ENCODE measurements at places on chromosomes 7 and 10.
A peak's percentile ranks its signal among the peaks of the same experiment; 100 is the strongest.

DNA sequence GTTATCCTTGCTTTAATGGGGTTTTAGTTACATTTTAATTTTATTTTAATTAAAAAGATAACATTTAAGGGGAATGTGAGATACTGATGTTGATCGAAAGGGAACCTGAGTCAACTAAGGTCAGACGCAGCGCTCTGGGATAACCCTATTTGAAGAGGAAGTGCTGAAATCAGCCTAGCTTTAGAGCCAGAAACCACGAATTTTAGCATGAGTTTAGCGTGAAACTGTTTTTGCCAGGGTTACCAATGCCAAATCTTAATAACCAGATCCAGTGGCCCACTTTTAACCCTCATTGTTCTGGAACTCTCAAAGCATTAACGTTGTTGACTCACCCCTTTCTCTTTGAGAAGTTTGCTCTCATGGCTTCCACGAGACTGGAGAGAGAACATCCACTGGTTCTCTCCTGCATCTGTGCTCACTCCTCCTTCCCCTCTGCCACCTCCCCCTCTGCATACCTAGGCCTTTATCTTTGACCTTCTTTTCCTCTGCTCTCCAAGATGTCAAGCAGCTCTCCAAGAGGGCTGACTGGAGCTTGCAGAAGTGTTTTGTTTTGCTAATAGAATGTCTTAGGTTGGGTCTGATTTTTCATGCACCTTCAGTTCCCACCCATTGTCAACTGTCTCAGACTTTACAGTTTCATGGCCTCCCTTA lies 198.3 kb upstream of the CELF2 start:
- no peak for DNase-seq

- no peak for DNase-seq
Measured at GRCh38 chr10:62069452-62070178, 168.1 kb downstream of the ARID5B start.

- DNase-seq = no peak
Measured at GRCh38 chr10:66822801-66823200, 103.0 kb upstream of the LRRTM3 start.

DNA sequence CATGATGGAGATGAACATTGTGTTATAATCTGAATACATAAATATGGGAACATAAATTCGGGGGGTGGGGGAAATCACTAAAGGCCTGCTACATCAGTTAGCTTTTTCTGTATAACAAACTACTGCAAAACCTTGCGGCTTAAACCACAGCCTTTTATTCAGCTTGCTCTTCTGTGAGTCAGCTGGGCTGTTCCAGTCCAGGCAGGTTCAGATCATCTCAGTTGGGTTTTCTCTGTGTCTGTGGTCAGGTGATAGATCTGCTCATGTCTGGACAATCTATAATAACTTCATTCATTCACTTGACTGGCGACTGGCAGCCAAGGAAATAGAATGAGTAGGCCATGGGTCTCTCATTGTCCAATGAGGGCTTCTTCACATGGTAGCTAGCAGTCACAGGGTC lies 23.5 kb downstream of the HTR7 start:
- DNase-seq = no peak

GRCh38 chr10:11245095-11245479 lies 227.4 kb downstream of the CELF2 start:
- no peak for DNase-seq

GRCh38 chr7:78389022-78389421 lies 590.4 kb downstream of the PHTF2 start:
- no peak for DNase-seq

DNA sequence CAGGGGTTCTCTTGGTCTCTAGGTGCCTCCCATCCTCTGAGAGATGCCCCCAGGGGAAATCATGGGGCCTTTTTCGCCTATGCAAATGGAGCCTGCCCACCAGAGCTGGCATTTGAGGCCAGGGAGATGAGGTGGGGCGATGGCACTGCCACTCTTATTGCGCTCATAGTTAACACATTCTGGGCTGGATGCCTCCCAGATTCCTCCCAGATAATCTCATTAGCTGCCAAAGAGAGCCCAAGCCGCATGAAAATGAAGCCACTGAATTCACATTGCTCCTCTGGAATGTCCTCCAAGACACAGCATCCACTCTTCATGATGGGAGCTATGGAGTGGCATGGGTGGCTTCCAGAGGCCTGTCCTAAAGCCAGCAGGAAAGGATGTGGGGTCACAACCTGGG lies 61.0 kb downstream of the GOLGA7B start:
- no peak for DNase-seq

- DNase-seq = no peak
Measured at GRCh38 chr10:18350340-18350739, 210.1 kb downstream of the CACNB2 start.

- no peak for DNase-seq
Measured at GRCh38 chr10:110510730-110511129, 13.0 kb downstream of the DUSP5 start.

DNA sequence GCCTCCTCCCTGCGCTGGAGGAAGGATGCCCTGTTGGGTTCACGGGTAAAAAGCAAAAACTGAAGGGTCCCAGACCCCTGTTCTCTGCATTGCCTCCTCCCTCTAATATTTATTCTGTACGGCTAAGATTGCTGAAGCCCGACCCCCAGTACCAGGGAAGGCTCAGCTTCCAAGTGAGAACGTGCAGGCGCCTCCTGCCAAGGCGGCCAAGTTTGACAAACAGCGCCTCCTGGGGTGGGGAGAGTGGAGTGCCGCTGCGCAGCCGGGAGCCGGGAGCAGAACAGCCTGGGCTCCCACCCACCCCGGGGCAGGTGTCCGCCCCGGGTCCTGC lies 4.7 kb upstream of the EBF3 start:
- peak; percentile 61 for DNase-seq

DNA sequence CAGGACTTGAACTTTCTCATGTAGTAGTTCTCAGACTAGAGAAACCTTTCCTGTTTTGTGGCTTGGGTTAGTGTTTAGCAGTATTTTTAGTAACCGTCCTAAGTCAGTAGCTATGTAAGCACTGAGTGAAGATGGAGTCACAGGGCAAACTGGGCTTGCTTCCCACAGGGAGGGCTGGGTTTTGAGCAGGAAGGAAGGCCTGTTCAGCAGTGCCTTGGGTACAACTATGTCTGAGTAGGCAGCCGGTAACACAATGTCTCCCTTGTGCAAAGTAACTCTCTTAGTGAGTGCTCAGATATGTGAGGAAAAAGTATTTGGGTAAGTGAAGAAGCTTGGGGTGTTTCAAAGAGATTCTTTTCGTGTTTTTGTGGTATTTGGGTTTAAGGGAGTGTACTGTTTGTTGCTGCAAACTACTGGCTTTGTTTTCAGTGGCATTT lies 96.4 kb downstream of the CCSER2 start:
- DNase-seq = peak; percentile 93

GRCh38 chr10:105188737-105189462 lies 547.8 kb downstream of the SORCS3 start:
- DNase-seq = peak; percentile 86

- peak; percentile 61 for DNase-seq
Measured at GRCh38 chr7:137454246-137454724, 110.8 kb upstream of the PTN start.

- no peak for DNase-seq
Measured at GRCh38 chr10:37436357-37436756, 311.0 kb downstream of the ANKRD30A start.

GRCh38 chr10:36494371-36494770 lies 631.0 kb upstream of the ANKRD30A start:
- no peak for DNase-seq

GRCh38 chr10:124328477-124329220 lies 90.1 kb downstream of the OAT start:
- no peak for DNase-seq

GRCh38 chr10:131396121-131397050 lies 84.9 kb upstream of the TCERG1L start:
- no peak for DNase-seq

GRCh38 chr10:24916365-24916764 lies 36.0 kb downstream of the PRTFDC1 start:
- DNase-seq = no peak

DNA sequence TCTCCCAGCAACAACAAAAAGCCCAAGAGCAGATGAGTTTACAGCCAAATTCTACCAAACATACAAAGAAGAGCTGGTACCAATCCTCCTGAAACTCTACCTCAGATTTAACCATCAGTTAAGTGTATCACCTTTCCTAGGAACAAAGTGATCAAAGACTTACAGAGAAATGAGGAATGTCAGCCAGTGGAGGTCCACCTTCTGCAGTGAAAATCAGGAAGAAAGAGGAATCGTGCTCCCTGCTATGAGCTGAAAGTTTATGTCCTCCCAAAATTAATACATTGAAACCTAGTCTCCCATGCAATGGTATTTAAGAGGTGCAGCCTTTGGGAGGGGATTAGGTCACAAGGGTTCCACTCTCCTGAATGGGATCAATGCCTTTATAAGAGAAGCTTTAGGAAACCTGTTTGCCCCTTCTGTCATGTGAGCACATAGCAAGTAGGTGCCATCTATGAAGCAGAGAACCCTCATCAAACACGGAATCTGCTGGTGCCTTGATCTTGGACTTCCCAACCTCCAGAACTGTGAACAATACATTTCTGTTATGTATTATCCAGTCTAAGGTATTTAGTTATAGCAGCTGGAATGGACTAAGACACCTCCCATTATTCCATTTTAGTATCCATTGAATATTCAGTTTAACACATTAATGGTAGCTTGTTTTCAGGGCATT lies 139.0 kb upstream of the FZD8 start:
- DNase-seq = no peak

DNA sequence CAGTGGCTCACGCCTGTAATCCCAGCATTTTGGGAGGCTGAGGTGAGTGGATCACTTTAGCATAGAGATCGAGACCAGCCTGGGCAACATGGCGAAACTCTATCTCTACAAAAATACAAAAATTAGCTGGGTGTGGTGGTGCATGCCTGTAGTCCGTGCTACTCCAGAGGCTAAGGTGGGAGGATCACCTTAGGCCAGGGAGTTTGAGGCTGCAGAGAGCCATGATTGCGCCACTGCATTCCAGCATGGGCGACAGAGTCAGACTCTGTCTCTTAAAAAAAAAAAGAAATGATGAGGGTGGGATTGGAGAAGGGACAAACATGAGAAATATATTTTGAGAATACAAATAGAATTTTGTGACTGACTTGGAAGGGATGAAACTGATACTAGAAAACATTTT lies 76.9 kb downstream of the SHOC2 start:
- DNase-seq = no peak

DNA sequence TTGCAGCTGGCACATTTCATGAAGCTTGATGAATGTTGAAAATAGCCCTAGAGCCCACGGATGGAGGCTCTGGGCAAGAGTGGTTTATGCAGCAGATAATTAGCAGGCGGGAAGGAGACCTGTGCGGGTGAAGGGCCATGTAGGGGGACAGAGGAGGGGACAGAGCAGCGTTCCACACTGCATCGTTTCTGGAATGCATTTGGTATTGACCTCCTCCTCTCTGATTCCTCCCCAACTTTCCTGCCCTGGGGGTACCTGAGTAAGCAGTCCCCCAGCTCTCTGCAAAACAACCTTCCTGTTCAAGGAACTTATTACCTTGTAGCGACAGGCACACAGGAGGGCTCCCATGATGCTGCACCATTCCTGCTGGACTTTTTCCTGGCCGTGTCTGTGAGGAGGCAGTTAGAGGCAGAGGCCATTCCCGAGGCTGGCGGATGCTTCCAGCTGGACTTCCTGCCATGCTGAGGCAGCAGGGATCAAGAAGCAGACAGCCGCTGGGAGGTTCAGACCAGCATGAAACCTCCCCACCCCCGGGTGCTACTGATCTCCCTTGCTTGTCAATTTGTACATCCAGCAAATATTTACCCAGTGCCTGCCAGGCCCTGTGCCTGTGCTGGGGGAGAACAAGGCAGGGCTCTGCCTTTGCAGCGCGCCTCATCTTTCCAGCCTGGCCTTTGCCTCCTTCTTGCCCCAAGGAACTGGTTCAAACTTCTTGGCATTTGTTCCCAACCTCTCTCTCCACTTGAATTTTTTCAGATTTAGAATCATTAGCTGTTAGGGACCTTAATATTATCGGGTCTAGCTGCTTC lies 28.7 kb downstream of the SLC29A3 start:
- no peak for DNase-seq

DNA sequence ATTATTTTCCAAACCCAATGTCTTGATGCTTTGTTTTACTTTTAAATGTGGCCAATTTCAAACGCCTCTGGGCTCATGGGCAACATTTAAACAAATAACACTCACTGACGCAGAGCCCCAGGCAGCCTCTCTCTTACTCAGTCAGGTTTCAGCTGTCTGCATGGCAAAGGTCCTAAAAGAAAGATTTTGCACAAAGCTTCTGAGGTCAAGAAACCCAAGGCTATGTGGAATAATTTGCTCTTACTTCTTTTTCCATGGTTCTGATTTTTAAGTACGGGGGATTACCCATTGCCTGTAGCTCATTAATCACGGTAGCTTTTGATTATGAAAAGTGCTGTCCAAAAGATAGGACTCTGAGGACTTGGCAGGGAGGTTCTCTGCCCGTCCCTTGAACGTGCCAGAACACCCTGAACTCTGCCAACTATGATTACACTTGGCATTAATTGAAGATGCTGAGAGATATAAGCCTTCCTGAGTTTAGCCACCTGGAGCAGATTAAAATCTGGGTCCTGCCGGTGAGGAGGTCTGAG lies 14.1 kb upstream of the MSRB2 start:
- DNase-seq = no peak

Measured in ACHN (cell line).